ENCODE measurements at places on chromosomes 2 and 18.

DNA sequence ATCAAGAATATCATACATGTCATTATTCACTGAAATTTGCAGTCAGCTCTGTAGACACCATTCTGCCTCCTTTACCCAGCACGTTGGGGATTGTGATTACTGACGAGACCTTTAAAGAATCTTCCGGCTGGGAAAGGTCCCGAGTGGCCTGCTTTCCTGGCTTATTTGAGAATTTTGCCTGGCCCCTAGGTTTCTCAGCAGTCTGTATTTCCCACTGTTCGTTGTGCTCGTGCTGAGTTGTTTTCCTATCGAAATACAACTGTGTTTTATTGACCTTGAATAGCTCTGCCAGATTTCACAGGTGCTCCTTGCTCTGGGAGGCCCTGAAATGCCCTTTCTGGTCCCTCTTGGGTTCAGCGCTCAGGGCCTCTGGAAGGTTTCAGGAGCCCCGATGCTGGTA is 94.9 kb downstream of the AGAP1 start:
- DNase-seq = no peak

- no peak for DNase-seq
Measured at GRCh38 chr2:37827911-37828511, 97.1 kb upstream of the RMDN2 start.

GRCh38 chr2:189684811-189685210 is 10.3 kb downstream of the ANKAR start:
- DNase-seq = no peak

DNA sequence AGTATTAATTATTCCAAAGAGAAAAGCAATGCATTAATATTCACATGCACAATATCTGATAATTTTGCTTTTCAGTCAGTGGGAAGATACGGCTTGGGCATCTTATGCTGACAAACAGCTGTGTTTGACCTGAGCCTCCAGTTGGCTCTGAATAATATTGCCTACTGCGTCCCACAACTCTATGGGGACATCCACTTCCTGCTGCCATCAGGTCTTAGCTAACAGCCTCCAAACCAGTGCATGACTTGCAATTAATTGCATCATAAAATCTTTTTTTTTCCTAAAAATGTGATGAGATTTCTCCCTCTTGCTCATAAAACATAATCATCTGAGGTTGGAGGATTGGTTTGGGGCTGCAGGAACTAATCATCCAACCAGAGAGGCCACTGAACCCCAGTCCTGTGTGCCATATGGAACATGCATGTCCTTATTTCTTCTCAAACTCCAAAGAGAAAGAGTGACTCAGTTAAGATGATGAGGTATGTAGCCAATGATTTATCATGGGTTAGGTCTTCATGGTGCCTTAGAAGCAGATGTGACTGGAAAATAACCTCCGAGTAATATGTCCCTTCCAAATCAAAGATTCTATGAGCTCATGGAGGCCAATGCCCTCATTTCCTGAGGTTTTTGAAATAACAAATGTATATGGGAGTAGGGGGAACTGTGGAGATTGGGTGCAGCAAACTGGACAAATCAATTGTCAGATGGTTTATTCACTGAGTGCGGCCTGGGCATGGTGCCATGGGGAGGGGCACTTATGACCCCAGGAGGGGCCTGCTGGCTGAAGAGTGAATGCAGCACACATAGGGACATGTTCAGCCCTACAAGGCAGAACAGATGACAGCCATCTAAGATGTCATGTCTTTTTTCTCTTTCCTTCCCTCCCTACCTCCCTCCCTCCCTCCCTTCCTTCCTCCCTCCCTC is 39.4 kb downstream of the EDAR start:
- DNase-seq = no peak

DNA sequence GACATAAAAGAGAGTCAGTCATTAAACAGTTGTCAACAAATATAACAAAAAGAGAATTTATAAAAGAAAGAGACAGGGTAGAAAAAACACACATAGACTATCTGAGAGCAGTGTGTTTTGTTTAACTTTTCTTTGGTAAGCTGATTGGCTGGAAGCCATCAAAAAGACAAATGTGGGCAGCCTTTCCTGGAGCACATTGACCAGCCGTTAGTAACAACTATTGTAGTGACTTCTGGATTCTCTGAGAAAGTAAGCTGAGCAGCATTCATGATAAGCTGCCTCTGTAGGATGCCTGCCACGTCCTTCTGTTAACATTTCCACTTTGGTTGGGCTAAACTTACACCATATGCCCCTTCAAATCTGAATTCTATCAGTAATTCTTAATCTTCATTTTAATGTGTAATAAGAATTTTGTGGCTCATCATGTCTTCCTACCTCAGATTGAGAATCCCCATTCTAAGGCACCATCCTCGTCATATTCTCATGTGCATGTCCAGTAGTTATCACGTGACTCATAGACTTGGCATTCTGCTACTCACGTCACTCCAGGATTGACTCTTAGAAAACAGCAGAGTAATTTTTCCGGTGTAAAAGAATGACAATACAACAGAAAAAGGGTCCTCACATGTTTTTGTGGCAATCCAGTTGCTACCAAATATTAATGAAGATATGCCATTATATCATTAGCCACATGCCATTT is 43.4 kb upstream of the DNAJC10 start:
- peak; percentile 25 for DNase-seq

DNA sequence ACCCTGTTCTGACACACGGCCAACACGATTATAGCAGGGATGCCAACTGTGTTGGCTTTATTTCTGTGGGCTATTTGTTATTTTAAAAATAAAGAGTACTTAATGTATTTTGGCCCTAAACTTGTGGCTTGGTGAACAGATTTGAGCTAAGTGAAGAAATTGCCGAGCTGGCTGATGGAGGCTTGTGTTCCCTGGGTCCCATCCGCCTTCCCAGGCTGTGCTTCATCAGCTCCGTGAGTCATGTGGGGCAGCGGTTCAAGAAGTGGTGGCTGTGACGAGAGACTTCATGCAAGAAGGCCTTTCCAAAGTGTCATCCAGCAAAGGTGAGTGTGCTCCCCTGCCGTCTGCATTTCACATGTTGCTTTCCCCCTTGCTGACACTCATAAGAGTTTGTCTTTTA is 73.6 kb upstream of the NCK2 start:
- DNase-seq = no peak

DNA sequence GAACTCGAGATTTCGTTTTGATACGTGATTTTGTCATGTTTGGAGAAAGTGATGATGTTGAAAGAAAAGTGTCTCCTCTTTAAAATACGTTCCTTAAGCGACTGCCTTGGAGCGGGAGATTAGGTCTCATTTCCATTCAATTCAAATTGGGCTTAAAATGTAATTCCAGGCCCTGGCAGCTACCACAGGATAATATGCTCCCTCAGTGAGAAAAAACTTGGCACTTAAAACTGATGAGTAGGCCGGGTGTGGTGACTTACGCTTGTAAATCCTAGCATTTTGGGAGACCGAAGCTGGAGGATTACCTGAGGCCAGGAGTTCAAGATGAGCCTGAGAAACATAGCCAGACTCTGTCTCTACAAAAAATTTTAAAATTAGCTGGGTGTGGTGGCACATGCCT is 146.3 kb upstream of the L3MBTL4 start:
- no peak for DNase-seq

GRCh38 chr18:13006531-13007247 is 15.5 kb downstream of the CEP192 start:
- no peak for DNase-seq

GRCh38 chr2:64718250-64718885 is 64.7 kb upstream of the SERTAD2 start:
- no peak for DNase-seq

GRCh38 chr2:27715318-27716210 is 51.9 kb downstream of the SLC4A1AP start:
- DNase-seq = no peak

DNA sequence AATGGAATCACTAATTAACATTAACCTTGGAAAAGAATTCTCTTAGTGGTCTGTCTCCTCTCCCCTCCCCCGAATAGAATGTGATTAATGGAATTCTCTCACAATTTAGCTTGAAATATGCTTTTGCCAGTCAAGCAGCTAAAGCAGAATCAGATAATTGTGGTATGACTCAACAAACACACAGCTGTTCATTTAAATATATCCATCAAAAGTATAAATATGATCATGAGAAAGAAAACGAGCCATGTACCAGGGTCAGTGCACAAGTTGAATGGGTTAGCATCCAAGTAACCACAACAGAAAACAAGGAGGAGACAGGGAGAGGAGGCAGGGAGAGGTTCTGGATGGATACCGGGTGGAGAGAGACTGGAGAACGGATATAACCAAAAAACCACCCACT is 66.9 kb downstream of the ACVR1 start:
- no peak for DNase-seq

GRCh38 chr2:165874445-165875039 is 79.0 kb downstream of the TTC21B start:
- DNase-seq = peak; percentile 25

- no peak for DNase-seq
Measured at GRCh38 chr2:95048825-95049682, 23.5 kb downstream of the MAL start.

DNA sequence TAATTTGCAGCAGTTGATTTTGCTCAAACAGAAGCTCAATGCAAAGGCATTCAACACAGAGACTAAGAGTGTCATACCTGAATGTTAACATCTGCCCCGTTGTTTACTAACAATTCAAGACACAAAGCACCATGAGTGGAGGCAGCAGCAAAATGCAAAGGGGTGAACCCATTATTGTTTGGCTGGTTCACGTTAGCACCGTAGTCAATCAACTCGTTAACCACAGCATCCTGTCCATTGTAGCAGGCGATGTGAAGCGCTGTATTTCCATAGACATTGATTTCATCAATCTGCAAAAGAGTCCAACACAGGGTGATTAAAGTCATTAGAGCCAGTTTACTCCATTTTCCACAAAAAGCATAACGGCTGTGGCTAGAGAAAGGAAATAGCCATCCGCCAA is 189.3 kb downstream of the ANKRD44 start:
- DNase-seq = no peak

- DNase-seq = no peak
Measured at GRCh38 chr2:237256887-237257286, 157.1 kb downstream of the COL6A3 start.

DNA sequence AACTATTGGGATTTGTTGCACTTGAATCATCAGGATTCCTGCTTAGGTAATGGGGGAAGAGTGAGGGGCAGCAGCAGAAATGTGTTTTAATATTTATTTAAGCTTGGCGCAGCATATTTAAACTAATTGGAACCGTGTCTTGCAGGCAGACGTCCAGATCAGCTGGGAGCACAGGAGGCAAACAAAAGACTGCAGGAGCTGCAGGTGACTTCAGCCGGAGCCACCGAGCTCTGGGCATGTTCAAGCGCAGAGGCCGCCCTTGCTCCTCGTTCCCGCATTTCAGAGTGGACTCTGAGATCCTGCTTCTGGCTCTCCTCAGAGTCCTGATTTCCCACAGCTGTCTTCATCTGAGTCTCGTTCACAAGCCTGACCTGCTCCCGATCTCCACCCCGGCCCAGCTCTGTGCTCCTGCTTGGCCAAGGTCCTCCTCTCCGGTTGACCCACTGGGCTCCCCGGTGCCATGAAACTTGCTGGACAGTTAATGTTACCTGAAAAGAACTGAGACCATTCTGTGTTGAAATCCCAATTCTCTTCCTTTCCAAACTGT is 475.5 kb downstream of the SOX11 start:
- DNase-seq = no peak

DNA sequence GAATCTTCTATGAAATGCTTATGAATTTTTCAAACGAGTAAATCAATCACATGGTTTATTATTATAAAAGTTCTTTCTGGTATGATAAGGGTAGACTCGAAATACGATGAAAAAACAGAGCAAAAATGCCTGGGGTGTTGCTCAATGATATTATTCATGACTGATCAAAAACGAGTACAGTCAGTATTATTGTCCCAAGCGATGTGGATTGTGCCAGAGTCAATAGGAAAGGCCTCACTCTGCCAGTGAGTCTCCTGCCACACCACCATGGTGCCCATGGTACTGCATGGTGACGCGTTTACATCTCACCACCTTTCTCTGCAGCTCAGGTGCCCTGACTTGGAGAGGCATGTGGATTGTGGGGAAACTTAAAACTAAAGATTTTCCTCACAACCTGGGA is 58.5 kb downstream of the KCTD1 start:
- no peak for DNase-seq

- no peak for DNase-seq
Measured at GRCh38 chr2:238685713-238686112, 162.2 kb upstream of the TWIST2 start.

- DNase-seq = peak; percentile 5
Measured at GRCh38 chr2:58762176-58762781, 521.2 kb upstream of the FANCL start.

GRCh38 chr18:13159579-13159978 is 59.0 kb upstream of the LDLRAD4 start:
- DNase-seq = peak; percentile 44

- no peak for DNase-seq
Measured at GRCh38 chr18:46332921-46333341, 228.7 kb downstream of the HAUS1 start.

GRCh38 chr2:235928751-235929370 is 239.3 kb downstream of the GBX2 start:
- DNase-seq = no peak

GRCh38 chr2:169071455-169071854 is 2.1 kb downstream of the DHRS9 start:
- DNase-seq = no peak

DNA sequence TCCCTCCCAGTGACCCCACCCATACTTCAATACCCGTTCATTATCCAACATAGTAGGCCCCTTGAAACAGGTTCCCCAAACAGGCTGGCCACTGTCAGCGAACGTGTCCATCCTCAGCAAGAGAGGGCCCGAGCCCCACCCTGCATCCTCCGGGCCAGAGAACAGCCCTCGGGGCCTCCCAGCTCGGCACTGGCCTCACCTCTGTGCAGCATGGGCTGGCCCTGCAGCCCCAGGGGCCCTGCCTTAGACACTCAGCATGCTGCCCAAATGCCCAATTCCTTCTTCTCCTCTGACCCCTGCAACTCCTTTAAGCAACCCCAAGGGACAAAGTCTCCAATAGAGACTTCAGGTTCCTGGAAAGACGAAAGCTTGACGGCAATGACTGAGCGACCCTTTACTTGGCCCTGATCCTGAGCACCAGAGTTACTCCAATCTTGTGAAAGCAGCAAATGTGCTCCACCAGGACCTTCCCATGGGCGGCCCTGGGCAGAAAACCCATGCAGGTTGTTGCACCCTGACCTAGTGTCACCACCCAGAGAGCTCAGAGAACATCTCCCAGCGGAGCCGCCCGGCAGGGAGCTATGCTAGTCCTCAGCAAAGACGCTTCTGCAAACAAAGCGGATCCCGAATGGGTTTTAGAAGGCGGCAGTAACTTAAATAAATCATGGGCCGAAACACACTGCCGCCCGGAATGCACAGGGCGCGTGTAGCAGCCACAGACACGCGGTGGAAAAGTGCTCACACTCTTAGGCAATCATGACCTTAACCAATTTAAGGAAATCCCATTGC is 782 bp downstream of the COL6A3 start:
- DNase-seq = no peak

- no peak for DNase-seq
Measured at GRCh38 chr2:82837588-82838304, 1621.3 kb downstream of the SUCLG1 start.

DNA sequence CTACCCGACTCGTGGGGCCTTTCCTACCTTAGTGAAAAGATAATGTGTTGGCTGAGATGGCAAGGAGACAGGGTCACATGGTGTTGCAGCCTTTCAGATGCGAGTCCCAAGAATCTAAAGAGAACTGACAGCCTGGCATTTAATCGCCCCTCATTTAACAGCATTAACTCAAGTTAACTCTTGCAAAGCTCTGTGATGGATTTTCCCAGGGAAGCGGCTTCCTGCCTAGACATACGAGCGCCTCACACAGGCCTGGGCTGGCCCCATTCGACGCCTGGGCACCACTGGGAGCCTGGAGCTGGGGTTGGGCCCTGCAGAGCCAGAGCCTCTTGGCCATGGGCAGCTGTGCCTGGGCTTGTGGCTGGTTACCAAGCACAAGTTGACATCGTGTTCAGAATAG is 140.8 kb downstream of the SEPTIN10 start:
- DNase-seq = no peak
